ENCODE measurements at places on chromosomes 2 and 18. TPM values are rescaled to one million over a fixed set of nuclear protein-coding genes. Genes with fewer than 3 reads are reported as not detected.

GAREM2 gene
- 3.2 TPM for total RNA-seq

AKAIN1 gene
- total RNA-seq, result not detected

NOP58 gene
- total RNA-seq, result 73.5 TPM

WDR7 gene
- total RNA-seq, result 24.7 TPM

MPP4 gene
- total RNA-seq, result 0.62 TPM

HOXD4 gene
- total RNA-seq, result 24.5 TPM

RELCH gene
- 29.6 TPM for total RNA-seq

CTLA4 gene
- total RNA-seq, result not detected

FNDC4 gene
- 45.4 TPM for total RNA-seq

POU3F3 gene
- total RNA-seq, result 0.14 TPM

TMEM37 gene
- 0.14 TPM for total RNA-seq

All from motor neuron (in vitro differentiated cells).